Bone marrow (tissue), 2 donors: ENCODE measurements at places on chromosomes 2 and 18.
A peak's percentile ranks its signal among the peaks of the same experiment; 100 is the strongest.

DNA sequence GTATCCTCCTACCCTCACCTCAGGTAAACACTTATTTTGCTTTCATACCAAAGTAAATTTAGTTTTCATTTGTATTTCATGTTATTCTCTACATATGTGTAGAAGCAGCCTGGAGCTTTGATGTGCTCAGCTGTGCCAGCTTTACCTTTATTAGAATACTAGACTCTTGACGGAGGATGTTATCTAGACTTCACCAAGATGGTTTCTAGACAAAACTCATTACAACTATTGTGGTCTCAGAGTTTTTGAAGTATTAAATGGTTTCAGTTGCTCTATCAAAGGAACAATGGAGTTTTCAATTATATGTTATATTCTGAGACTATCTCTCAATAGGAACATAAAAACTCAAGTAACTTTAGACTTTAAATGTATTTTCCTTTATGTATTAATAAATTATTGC is 5.0 kb upstream of the IL18RAP start:
- no peak for DNase-seq

- DNase-seq: no peak
Measured at GRCh38 chr2:80519699-80520291, 215.2 kb upstream of the LRRTM1 start.

DNA sequence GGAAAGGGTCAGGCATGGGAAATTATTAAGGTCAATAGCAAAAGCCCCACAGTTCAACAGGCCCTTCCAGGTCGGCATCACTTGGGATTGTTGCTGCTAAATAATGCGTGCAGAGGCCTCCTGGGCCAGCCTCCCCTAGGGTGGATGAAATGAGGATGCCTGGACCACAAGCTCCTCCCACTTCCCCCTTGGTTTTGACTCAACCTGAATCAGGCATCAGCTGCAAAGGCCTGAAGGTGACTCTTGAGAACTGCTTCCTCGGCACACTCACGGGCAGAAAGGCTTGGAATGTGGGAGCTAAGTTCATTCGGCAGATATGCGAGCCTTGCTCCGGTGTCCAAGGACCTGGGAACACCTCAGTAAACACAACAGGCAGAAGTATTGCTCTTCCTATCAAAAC is 69.3 kb downstream of the MBP start:
- DNase-seq: peak; percentile 37

DNA sequence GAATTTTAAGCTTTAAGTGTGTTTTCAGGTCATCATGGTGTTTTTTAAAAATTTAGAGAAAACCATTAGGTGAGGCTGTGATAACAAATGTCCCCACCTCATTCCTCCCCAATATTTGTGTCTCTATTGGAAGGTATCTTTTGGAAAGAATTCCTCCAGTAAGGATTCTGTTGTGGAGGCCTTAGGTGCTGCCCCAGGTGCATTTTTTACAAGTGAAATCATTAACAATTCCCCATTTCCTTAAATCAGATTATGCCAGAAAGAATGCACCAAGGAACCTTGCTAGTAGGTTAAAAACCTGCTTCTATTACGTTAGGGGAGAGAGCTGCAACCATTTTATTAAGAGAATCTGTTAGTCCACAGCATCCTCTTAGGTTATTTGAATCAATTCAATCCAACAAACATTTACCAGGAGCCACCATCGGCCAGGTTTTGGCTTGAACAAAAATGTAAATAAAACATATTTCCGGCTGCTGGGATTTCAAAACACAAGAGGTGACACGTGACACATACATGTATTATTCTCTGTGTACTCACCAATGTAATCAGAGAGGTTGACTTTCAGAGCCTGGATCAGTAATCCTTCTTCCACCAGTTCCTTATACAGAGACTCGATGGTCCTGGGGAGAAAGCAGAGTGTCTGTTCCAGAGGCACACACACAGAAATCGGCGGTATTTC is 112.5 kb upstream of the ASB18 start:
- no peak for DNase-seq

GRCh38 chr2:10720306-10720705 is 1.1 kb upstream of the ATP6V1C2 start:
- no peak for DNase-seq

- no peak for DNase-seq
Measured at GRCh38 chr2:238857959-238858358, 10.1 kb downstream of the TWIST2 start.

- no peak for DNase-seq
Measured at GRCh38 chr2:162258169-162258568, 14.9 kb upstream of the FAP start.

DNA sequence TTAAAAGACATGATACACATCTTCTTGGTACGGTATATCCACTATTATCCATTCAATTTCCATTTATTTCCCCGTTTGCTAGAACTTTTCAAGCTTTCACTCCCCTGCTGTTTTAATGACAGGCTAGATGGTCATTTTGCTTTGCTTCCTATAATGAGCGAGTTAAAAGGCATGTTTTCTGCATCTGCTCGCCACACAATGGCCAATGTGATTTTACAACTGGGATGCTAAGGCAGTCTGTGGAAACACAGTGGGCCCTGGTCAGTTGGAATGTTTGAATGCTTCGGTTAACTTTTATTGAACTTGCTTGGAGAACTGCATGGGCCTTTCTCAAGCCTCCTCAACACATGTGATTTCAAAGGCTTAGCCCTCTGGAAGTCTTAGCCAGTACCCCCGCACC is 48.4 kb upstream of the TNP1 start:
- no peak for DNase-seq

DNA sequence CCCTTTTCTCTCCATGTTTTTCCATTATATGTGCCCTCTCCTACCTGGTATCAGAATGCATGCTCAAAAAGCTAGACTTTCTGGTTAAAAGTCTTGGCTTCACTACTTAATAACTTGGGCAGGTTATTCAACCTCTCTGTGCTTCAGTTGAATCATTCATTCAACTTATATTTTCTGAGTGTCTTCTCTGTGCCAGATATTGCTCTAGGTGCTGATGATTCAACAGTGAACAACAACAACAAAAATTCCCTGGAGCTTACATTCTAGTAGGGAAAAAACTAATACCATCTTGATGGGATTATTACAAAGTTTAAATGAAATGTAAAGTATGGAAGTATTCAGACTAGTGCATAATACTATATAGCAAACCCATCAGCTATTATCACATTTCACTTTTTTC is 55.2 kb downstream of the SOS1 start:
- no peak for DNase-seq

- DNase-seq: no peak
Measured at GRCh38 chr2:109715313-109715805, 78.7 kb upstream of the RGPD5 start.
